ENCODE measurements at places on chromosomes 5 and 9. TPM values are rescaled to one million over a fixed set of nuclear protein-coding genes. Genes with fewer than 3 reads are reported as not detected.

Gene CYLC2
- total RNA-seq: not detected

Gene CCDC192
- not detected for total RNA-seq

Gene NACC2
- 32.3 TPM for total RNA-seq

Gene TEX53
- not detected for total RNA-seq

Gene OTULINL
- total RNA-seq: 6.1 TPM

Gene AGTPBP1
- 7.7 TPM for total RNA-seq

Gene C9orf153
- not detected for total RNA-seq

Gene PHYHD1
- 0.17 TPM for total RNA-seq

Gene CBY3
- not detected for total RNA-seq

Gene C8G
- total RNA-seq: 1.1 TPM

Gene IARS1
- total RNA-seq: 124 TPM

Measured in A549 treated with DMSO at 1 μM for 4 hours (cell line).